ENCODE measurements at places on chromosomes 12 and 14. TPM values are rescaled to one million over a fixed set of nuclear protein-coding genes. Genes with fewer than 3 reads are reported as not detected.

DNA sequence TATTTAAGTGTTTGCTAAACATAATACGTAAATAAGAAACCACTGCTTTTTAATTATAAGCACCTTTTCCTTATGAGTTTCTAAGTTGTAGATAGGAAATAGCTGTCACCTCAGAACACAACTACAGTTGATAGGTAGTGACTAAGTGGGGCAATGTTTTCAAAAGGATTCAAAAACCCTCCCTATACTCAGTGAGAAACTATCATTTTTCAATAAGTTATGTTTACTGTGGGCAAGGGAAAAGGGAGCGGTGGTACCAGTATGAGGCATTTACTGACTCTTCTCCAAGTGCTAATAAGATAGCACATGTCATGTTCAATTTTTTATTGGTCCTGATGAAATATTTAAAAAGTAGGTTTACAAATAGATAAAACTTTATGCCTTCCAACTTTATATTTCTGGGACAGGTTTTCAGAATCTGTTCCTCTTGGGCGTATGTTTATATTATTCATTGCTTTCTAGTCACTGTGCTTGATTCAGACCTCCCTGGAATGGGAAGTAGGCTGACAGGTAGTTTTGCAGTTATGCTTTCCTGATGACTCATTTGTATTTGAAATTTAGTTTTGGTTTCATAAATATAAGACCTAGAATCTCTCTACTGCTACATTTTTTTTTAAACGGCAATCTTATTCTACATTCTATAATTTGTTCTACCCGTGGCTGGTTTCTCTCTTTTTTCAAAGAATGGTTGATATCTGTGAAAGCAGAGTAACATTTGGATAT, 153.1 kb downstream of the TMEM117 start:
- DNase-seq = no peak

The MANSC1 gene
- total RNA-seq = 0.39 TPM

The MGST1 gene
- total RNA-seq = 218 TPM

DNA sequence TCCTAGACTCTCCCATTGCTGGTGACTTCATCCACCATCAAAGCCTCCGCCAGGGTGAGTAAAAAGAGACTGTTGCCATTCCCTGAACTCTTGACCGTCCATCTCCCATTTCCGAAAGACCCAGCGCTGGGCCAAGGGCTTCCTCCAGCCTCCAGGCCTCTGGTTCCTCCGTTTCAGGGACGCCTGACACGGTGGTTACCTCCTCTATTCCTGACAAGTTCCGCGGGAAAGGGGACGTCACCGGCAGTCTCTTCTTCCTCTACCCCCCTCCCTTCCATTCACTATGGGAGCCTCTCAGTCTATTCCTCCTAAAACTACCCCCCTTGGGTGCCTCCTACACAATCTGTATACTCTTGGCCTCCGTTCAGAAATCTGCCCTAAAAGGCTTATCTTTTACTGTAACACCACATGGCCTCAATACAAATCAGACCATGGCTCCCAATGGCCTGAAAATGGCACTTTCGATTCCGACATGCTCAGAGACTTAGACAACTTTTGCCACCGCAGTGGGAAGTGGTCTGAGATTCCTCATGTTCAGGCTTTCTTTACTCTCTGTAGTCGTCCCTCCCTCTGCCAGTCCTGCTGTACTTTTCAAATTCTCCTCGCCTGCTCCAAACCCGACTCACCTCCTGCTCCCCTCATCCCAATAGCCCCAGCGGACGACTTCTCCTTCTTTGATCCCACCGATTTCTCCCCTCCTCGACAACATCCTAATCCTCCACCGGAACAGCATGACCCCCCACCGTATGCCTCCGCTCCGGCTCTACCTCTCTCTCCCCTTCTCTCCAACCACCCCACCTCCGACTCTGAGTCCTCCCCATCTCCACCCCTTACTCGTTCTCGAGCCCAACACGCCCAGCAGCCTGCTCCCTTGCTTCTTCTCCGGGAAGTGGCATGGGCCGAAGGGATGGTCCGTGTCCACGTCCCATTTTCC, 70.4 kb downstream of the MOK start:
- no peak for DNase-seq

- DNase-seq = no peak
Measured at GRCh38 chr14:93231129-93231979, 24.3 kb downstream of the UBR7 start.

The KCNC2 gene
- total RNA-seq = not detected

The NAP1L1 gene
- total RNA-seq = 299 TPM

DNA sequence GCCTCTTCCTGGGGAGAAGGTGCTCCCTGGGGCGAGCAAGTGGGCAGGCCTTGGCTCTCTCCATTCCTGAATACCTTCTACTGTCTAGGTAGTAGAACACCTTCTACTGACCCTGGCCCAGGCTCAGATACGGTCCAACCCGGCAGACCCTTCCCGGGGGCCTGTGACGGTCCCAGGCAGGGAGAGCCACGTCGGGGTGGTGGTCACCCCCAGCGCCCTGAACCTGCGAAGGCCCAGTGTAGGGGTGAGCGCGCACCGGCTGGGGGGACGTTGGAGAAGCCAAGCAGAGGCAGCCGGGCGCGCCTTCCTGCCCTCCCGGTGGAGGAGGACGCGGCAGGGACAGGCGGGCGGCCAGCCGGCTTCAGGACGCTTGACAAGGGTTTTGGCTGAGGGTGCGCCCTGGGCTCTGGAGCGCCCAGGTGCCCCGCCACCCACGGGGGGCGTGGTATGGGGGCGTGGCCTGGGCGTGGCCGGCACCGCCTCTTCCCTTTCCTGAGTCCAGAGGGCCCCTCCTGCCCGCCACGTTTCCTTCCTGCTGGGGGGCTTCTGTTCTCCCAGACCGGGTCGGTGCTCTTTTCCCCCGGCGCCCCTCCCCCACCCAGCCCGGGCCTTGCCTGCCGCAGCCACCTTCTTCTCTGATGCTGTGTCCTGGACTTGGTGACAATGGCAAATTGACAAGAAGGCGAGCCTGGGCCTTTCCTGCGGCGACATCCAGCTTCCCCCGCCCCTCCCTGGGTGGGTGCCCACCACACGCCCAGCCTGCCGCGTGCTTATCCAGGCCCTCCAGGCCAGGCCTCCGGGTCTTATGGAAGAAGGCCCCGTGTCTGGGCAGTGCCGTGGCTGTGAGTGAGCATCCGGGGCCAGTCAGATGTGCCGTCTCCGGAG, 24.5 kb upstream of the PPP1R13B start:
- DNase-seq = no peak

The USP15 gene
- total RNA-seq = 17.4 TPM

DNA sequence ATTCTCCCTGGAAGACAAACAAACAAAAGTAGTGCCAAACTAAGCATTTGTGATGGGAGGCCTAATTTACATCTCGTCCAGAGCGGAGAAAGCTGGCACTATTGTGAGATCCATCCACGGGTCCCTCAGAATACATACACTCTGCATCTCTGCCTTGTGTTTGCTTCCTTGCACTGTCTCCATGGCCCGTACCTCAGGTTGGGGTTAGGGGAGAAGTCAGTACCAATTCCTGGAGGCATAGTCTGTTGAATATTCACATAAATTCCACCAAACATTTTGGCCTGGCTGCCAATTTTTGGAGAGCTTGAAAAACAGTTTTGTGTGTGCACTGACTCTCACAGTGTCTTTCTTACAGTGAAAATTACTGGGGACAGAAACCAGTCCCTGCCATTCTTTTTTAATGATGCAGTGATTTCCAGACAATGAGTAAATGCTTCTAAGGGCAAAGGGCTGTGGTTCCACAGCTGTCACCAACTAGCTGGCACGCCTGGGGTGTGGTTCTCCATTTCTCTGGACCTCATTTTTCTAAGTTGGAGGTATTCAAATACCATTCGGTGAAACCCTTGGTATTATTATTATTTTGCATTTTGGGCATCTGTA, 119.7 kb upstream of the HIF1A start:
- DNase-seq = peak; percentile 28

- DNase-seq = no peak
Measured at GRCh38 chr12:107288414-107289127, 195.2 kb upstream of the CRY1 start.

The KRT77 gene
- total RNA-seq = not detected

The ADSS1 gene
- total RNA-seq = 3.7 TPM

DNA sequence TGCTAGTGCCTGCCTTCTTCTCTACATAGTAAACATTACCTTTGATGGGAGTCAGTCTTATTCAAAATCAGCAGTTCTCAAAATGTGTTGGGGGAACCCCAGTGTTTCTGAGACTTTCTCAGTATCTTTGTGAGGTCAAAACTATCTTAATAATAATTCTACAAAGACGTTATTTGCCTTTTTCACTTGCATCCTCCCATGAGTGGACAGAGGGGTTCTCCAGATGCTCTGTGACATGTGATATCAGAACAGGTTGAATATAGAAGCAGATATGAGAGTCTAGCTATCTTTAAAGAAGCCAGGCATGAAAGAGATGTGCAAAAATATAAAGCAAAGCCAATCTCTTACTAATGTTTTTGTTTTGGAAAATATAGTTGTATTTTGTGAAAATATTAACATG, 144.7 kb downstream of the KTN1 start:
- DNase-seq = no peak

GRCh38 chr12:31118347-31119191, 44.9 kb downstream of the DDX11 start:
- peak; percentile 38 for DNase-seq

The SVOP gene
- not detected for total RNA-seq

The MFAP5 gene
- not detected for total RNA-seq

The NELL2 gene
- 6.7 TPM for total RNA-seq

The GPR84 gene
- total RNA-seq = not detected

GRCh38 chr14:104925855-104926609, 1.4 kb downstream of the PLD4 start:
- no peak for DNase-seq

DNA sequence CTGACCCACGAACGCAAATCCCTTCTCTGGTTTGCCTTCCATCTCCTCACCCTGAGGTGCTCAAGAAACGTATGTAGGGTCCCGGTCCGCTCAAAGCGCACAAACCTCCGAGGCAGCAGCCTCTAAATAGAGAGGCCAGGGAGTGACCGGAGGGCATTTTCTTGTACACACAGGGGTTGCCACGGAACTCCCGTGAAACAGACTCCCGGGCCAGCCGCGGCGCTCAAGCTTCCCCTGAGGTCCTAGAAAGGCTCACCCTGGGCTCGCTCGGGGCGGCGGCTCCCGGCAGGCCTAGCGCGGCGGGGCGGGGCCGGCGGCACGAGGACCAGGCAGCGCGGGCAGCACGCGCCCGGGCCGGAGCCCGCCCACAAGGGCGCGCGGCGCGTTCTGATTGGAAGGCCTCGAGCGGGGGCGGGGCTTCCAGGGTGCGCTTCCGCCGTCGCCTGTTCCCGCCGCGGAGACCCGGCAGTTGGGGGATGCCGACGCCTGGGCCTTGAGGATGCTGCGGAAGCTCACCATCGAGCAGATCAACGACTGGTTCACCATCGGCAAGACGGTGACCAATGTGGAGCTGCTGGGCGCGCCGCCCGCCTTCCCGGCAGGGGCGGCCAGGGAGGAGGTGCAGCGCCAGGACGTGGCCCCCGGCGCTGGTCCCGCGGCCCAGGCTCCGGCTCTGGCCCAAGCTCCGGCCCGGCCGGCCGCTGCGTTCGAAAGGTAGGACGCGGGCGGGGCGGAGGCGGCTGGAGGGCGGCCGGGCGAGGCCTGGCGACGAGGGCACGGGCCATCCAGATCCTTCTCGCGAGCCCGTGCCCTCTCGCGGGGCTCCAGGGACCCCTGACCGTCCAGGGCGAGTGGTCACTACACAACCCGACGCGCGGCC, at the start of gene TDRD9:
Gene TDRD9 (plus strand): TSS at position 446 of the 880 bp plus-strand sequence. CDS start 54 bp downstream, at position 500.
- no peak for DNase-seq

GRCh38 chr12:1830981-1831963, 10.9 kb downstream of the LRTM2 start:
- DNase-seq = no peak

DNA sequence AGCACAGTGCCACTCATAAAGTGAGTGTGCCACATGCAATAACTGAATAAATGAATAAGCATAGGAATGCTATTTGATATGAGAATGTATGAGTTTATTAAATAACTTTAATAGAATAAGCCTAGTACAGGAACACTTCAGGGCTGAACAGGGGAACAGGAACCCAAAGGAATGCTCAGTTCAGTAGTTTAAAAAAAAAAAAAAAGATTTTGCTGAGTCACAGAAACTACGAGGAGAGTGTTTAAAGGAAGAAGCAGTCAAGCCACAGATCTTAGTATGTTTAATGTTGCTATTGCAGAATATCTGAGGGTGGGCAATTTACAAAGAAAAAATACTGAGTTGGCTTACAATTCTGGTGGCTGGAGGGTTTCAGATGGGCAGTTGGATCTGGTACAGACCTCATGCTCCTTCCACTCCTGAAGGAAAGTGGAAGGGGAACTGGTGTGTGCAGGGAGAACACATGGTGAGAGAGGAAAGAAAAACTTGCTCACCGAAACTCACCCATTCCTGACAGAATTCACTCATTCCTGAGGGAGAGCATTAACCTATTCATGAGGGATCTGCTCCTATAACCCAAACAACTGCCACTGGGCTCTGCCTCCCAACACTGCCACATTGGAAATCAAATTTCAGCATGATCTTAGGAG, 880.3 kb upstream of the MGAT4C start:
- peak; percentile 42 for DNase-seq

- no peak for DNase-seq
Measured at GRCh38 chr12:102681309-102681708, 200.9 kb upstream of the IGF1 start.

- no peak for DNase-seq
Measured at GRCh38 chr12:73125148-73125547, 853.0 kb downstream of the TRHDE start.

- no peak for DNase-seq
Measured at GRCh38 chr12:18320976-18321375, 59.7 kb downstream of the PIK3C2G start.

The GLS2 gene
- not detected for total RNA-seq

GRCh38 chr12:4434706-4435425, 10.7 kb downstream of the FGF6 start:
- no peak for DNase-seq

GRCh38 chr12:68381476-68382219, 49.5 kb upstream of the MDM1 start:
- DNase-seq = no peak

GRCh38 chr12:1915082-1915968, 3.1 kb downstream of the CACNA2D4 start:
- DNase-seq = no peak

The RCOR1 gene
- 32.9 TPM for total RNA-seq

GRCh38 chr14:33918256-33918655, 32.6 kb downstream of the EGLN3 start:
- DNase-seq = no peak

DNA sequence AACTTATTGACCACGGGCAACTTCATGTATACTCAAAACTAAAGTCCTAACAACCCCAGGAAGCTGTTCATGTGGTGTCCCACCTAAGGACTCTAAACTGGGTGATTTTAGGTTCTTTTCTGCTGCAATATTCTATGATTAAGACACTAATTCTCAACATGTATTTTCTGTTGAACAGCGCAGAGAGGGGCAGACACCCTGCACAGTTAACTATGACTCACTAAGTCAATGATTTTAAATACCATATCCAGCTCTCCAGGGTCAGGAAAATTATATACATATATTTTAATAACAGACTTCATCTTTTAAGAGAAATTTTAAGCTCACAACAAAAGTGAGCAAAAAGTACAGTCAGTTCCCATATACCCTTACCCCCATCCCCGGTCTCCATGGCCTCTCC, 85.0 kb downstream of the FOXN3 start:
- DNase-seq = no peak

The BICDL1 gene
- total RNA-seq = 1.4 TPM
